Mesothelial cell of epicardium (in vitro differentiated cells): ENCODE measurements at places on chromosomes 7 and 10. TPM values are rescaled to one million over a fixed set of nuclear protein-coding genes. Genes with fewer than 3 reads are reported as not detected.

The HTRA1 gene
- total RNA-seq: 12.2 to 13.1 TPM (median 12.5 TPM) in 3 replicates

The TBC1D12 gene
- total RNA-seq: 8.5 to 10.1 TPM (median 8.9 TPM) in 3 replicates

DNA sequence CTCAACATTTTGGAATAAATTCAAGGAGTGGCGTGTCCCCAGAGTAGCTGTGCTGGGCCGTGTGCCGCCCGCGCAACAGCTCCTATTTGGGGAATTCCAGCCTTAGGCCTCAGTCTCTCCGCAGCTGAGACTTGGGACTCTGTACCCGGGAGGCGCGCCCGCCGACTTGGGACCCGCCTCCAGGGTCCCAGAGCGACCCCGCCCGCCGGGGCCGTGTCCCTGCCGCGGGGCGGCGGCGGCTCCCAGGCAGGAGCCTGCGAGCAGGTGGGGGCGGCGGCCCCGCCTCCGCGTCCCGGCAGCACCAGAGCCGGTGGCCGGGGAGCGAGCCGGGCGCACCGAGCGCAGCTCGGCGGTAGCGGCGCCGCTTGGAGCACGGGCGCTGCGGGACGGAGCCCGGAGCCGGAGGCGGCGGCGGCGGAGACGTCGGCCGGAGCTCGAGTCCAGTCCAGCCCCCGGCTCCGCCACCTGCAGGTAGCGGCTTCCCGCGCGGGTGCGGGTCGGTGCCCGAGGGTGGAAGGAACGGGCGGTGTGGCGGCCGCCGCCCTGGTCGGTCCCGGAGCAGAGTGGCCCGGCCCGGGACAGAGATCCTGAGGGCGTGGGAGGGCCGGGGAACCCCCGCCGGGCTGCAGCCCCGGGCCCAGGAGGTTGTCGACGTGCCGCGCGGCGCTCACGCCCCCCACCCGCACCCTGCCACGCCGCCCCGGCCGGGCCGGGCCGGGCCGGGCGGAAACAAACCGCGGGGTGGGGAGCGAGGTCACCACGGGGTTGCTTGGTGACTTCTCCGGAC lies at the start of gene WIPF3:
Gene WIPF3 (plus strand): TSS at position 301 of the 787 bp plus-strand sequence. CDS start 28,217 bp downstream, outside the sequence.
- peak; percentile 66 for DNase-seq

DNA sequence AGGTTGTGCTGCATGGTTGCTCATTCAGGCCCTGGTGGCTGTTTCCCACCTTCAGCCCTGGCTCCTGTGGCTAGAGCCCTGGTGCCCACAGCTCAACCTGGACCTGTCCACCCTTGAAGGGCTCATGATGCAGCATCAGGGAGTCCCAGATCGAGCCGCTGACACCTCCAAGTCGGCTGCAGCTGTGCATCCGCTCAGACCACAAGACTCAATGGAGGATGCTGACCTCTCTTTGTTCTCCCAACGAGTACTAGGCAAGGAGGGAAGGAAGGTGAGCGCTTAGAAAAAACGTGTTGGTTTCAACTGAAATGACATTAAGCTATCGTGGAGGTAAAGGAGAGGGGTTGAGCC lies 9.5 kb upstream of the C10orf95 start:
- no peak for DNase-seq
